ENCODE measurements at places on chromosomes 4 and X.

DNA sequence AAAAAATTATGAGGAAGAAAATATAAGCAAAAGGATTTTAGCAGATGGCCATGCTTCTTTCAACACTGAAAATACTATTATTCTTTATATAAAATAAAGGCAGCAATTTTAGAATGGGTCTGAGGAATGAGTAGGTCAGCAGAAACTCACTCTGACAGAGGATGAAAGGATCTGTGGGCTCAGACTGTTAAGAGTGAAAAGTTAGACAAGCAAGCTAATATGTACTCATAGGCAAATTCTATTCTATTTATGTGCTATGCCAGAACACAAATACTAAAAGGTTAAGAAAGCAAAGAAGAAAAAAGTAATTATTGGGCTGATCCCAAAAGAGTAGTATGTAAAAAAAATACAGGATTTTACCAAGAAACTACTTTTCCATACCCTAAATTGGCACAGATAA is 13.9 kb downstream of the LCORL start:
- no peak overlapping the region for H3K27ac ChIP-seq
- H3K27me3 ChIP-seq = no peaks in the 10 kb centered on the region
- H3K36me3 ChIP-seq = peaks cover 15% of the 10 kb centered on the region

- H3K27me3 ChIP-seq = no peaks in the 10 kb centered on the region
- no peak overlapping the region for H3K27ac ChIP-seq
- no peaks in the 10 kb centered on the region for H3K4me1 ChIP-seq
- H3K4me3 ChIP-seq = no peak overlapping the region
- DNase-seq = no peak
Observed at GRCh38 chr4:96833831-96834230, 993.9 kb downstream of the PDHA2 start.

DNA sequence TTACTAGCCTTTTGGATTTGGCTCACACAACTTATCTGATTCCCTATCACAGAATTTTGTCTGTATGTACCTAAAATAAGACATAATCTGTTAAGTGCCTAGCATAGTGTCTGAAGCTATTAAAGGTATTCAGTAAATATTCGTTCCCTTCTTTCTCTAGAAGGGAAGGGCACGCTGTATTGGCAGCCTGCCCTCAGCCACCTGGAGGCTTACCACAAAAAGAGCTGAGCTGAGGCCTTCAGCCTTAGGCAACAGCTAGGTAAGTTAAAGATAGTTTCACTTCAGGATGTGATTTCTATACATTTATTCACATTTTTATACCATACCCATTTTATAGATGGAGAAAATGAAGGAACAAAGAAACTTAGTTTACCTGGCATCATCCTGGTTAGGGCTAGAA is 400.0 kb upstream of the LCORL start:
- H3K36me3 ChIP-seq = no peaks in the 10 kb centered on the region
- H3K27ac ChIP-seq = no peak overlapping the region
- no peak overlapping the region for H3K4me3 ChIP-seq
- no peaks in the 10 kb centered on the region for H3K27me3 ChIP-seq
- no peak for DNase-seq

- H3K4me1 ChIP-seq = peaks cover 31% of the 10 kb centered on the region
- H3K4me3 ChIP-seq = peak overlapping the region; percentile 87
- DNase-seq = no peak
- H3K27me3 ChIP-seq = peaks cover 14% of the 10 kb centered on the region
- H3K27ac ChIP-seq = peak overlapping the region; percentile 95
- H3K36me3 ChIP-seq = no peaks in the 10 kb centered on the region
Observed at GRCh38 chr4:75989846-75990528, 758 bp downstream of the SDAD1 start.

DNA sequence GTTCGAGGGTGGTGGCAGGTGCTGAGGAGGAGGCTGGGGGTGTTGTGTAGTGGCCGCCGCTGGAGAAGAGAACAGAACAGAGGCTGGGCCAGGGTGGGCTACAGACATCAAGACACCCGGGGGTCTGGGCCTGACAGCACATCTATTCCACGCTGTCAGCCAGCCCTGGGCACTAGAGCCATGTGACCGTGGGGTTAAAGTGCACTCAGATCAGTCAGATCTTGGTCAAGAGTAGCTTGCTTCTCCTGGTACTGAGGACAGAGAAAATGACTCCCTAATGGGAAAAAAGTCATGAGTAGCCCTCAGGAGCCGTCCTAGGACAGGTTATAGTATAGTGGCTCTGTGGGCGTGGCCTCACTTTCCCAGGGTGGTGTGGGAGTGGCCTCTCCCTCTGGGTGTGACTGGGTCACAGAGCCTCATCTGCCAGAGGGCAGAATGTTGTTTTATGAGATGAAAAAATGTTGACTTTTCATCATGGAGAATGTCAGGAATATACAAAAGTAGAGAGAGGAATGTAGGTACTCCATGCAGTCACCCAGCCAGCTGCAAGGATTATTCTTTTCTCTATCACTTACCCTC is 19.4 kb downstream of the TRMT44 start:
- H3K36me3 ChIP-seq = peaks cover 15% of the 10 kb centered on the region
- no peaks in the 10 kb centered on the region for H3K4me1 ChIP-seq
- no peaks in the 10 kb centered on the region for H3K27me3 ChIP-seq
- no peak for DNase-seq
- no peak overlapping the region for H3K4me3 ChIP-seq
- no peak overlapping the region for H3K27ac ChIP-seq

DNA sequence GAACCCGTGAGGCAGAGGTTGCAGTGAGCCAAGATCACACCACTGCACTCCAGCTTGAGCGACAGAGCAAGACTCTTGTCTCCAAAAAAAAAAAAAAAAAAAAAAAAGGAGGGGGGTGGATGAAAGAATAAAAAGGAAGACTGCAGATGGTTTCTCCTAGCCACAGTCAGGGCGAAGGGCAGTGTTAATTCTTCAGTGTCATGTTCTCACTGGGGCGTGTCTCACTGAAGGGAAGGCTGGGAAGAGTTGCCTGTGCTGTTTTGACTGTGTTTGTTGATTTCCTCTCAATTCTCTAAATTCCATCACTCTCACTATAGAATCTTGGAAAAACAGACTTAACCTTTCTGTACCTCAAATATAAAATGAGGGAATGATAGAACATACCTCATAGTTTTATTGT is 71.6 kb upstream of the DHX15 start:
- no peaks in the 10 kb centered on the region for H3K36me3 ChIP-seq
- no peak overlapping the region for H3K27ac ChIP-seq
- H3K4me3 ChIP-seq = no peak overlapping the region
- no peak for DNase-seq
- peaks cover 39% of the 10 kb centered on the region for H3K27me3 ChIP-seq
